Thoracic aorta (tissue), 2 donors: ENCODE measurements at places on chromosomes 1 and 21.

GRCh38 chr1:227961651-227962466, 14.1 kb upstream of the WNT9A start:
- H3K27ac ChIP-seq, result no peak overlapping the region
- no peak for DNase-seq
- no peak overlapping the region for H3K4me3 ChIP-seq
- H3K4me1 ChIP-seq, result no peaks in the 10 kb centered on the region
- no peaks in the 10 kb centered on the region for H3K36me3 ChIP-seq

DNA sequence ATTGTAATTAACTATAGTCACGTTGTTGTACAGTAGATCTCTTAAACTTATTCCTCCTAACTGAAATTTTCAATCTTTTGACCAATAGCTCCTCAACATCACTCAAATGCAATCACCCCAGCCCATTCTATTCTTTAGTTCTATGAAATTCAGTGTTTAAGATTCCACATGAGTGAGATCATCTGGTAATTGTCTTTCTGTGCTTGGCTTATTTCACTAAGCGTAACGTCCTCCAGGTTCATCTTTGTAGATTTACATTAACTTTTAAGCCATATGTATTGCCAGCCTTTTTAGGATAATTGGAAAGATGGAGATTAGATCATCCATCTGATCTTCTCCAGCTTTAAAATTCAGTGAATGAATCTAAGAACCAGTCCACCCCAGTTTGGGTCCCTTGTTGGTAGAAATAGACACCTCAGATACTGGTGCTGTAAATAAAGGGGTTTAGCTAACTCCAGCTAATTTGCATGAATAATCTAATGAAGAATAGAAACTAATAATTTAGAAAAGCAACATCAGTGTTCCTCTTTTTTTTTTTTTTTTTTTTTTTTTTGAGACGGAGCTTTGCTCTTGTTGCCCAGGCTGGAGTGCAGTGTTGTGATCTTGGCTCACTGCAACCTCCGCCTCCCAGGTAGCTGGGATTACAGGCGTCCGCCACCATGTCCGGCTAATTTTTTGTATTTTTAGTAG, 7.0 kb downstream of the S100A10 start:
- no peak overlapping the region for H3K27ac ChIP-seq
- peaks cover 31% of the 10 kb centered on the region for H3K36me3 ChIP-seq
- H3K27me3 ChIP-seq, result no peaks in the 10 kb centered on the region
- DNase-seq, result no peak
- H3K4me1 ChIP-seq, result peaks cover 38% of the 10 kb centered on the region

- no peaks in the 10 kb centered on the region for H3K27me3 ChIP-seq
- no peaks in the 10 kb centered on the region for H3K4me1 ChIP-seq
- no peak for DNase-seq
- H3K36me3 ChIP-seq, result no peaks in the 10 kb centered on the region
- no peak overlapping the region for H3K27ac ChIP-seq
Observed at GRCh38 chr1:67261680-67262079, 46.0 kb upstream of the IL12RB2 start.

DNA sequence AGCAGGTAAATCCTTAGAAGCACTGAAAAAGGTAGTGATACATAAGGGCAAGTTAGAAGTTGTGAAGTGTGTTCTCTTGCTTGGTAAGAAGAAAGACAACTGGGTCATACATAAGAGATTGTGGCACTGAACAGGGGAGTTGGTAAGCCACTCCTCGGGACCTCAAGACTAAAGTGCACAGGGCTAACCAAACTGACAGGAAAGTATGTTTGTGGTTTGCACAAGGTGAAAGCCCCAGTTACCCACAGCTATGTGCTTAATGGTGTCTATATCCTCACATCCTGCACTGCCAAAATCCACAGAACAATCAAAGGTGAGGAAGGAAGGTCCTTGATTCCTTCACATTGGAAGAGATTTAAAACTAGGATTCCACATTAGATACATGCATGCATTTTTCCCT, 276.5 kb downstream of the DNM3 start:
- no peaks in the 10 kb centered on the region for H3K27me3 ChIP-seq
- DNase-seq, result no peak
- H3K36me3 ChIP-seq, result no peaks in the 10 kb centered on the region
- no peaks in the 10 kb centered on the region for H3K4me1 ChIP-seq

DNA sequence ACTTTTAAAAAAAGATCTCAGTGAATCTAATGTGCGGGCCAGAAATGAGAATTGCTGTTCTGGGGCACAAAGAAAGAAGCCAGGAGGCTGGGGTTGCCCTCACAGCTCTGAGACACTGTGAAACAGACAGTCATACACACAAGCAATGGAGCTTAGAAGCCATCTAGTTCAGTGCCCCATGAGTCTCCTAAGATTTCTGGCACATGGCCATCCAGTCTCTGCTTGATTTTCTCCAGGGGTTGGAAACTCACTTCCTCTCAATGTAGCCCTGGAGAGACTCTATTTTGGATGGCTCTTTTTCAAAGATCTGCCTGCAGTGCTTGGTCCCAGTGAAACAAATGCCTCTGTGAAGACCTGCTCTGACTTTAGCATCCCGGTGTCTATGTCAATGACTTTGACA, 38.6 kb downstream of the KCNN3 start:
- no peaks in the 10 kb centered on the region for H3K27me3 ChIP-seq
- H3K27ac ChIP-seq, result no peak overlapping the region
- H3K36me3 ChIP-seq, result no peaks in the 10 kb centered on the region
- no peak for DNase-seq
- H3K4me3 ChIP-seq, result no peak overlapping the region
- H3K4me1 ChIP-seq, result no peaks in the 10 kb centered on the region

DNA sequence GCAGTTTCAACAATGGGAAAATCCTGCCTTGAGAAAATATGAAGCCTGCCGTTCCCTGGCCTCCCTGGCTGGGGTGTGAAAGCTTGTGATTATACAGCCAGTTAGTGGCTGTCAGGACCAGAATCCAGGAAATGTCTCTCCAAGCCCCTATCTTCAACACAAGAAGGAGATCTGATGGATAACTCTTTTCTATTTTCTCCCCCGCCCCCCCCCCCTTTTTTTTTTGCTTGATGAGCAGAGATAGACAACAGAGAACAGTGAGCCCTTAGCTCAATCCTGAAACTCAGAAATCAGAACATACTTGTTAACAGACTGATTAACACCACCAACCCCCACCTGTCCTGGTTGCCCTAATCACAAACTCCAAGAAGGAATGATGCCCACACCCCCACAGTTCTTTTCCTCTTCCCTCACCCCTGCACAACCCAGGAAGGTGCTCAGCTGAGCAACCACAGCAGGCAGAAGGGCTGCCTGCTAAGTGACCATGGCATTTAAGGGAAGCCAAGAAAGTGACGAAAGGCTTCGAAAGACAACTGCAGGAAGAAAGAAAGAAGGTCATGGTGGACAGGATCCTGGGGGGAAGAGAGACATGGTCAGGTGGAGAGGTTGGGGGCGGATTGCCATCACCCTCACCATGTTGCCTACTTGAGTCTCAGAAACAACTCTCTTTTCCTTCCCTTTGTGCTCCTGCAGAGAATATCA, 12.3 kb upstream of the DENND2D start:
- H3K4me3 ChIP-seq, result no peak overlapping the region
- H3K36me3 ChIP-seq, result no peaks in the 10 kb centered on the region
- no peaks in the 10 kb centered on the region for H3K27me3 ChIP-seq
- no peaks in the 10 kb centered on the region for H3K4me1 ChIP-seq
- no peak for DNase-seq

- no peak for DNase-seq
- no peaks in the 10 kb centered on the region for H3K27me3 ChIP-seq
- H3K4me3 ChIP-seq, result no peak overlapping the region
- H3K4me1 ChIP-seq, result no peaks in the 10 kb centered on the region
- H3K36me3 ChIP-seq, result no peaks in the 10 kb centered on the region
Observed at GRCh38 chr1:185823467-185823866, 89.3 kb downstream of the HMCN1 start.

- H3K4me1 ChIP-seq, result no peaks in the 10 kb centered on the region
- DNase-seq, result no peak
- H3K4me3 ChIP-seq, result no peak overlapping the region
- H3K27ac ChIP-seq, result no peak overlapping the region
- no peaks in the 10 kb centered on the region for H3K27me3 ChIP-seq
Observed at GRCh38 chr1:226903819-226904716, 33.7 kb downstream of the PSEN2 start.

GRCh38 chr1:228471762-228472398, 15.3 kb upstream of the RNF187 start:
- H3K27ac ChIP-seq, result no peak overlapping the region
- DNase-seq, result no peak
- H3K27me3 ChIP-seq, result peaks cover 10% of the 10 kb centered on the region
- no peak overlapping the region for H3K4me3 ChIP-seq
- no peaks in the 10 kb centered on the region for H3K36me3 ChIP-seq

GRCh38 chr1:241079047-241079446, 278.0 kb downstream of the RGS7 start:
- no peak for DNase-seq
- no peak overlapping the region for H3K4me3 ChIP-seq
- H3K27ac ChIP-seq, result no peak overlapping the region
- H3K27me3 ChIP-seq, result no peaks in the 10 kb centered on the region

DNA sequence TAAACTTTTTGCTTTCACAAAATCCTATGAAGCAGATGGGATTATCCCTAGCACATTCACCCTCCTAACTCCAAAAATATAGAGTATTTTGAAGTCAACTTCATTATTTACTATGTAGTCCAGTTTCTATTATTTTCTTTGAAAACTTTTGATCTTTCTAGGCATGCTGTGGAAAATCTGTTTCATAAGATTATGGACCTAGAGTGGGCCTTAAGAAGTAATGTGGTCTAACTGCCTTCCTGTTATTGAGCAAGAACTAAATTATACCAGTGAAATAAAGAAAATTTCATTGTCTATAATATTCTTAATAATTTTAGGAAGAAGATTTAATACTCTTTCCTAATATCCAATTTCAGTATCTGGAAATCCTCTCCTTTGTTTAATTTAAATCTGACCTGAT, 58.1 kb downstream of the PRKACB start:
- H3K4me1 ChIP-seq, result no peaks in the 10 kb centered on the region
- DNase-seq, result no peak
- peaks cover 13% of the 10 kb centered on the region for H3K36me3 ChIP-seq
- H3K4me3 ChIP-seq, result no peak overlapping the region

DNA sequence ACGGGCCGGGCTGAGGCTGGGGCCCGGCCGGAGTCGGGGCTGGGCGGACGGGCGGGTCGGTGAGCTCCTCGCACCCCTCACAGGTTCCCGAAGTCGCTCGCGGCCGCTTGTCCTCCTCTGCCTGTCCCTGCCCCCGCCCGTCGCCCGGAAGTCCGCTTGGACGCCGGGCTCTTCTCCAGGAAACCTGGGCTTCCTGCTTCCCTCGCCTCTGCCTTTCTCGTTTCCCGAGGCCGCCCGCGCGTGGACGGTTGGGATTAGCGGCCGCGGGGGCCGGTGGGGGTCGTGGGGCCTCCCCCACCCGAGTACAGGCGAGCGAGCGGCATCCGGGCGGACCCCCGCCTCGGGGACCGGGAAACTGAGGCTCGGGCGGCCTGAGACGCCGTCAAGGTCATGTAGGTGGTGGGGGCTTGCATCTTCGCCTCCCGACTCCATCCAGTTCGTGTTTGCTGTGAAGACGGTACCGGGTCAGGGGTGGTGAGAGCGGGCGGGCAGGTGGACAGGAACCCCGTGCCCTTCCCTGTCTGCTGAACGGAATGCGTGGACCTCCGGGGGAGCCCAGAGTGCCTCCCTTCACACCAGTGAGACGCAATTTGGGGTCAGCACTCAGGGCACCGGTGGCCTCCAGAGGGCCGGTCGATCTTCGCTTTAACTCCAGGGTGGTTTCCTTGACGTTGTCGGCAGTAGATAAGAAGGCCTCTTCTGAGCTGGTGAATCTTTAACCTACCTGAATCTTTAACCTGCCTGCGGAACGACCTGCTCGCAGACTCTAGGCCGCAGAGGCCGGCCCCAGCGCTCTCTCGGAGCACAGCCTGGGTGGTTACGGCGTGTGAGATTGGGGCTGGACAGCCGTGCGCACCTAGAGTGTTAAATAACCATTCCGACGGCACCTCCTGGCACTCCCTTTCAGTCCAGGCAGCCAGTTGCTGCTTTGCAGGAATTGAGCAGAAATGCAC, 686 bp downstream of the ARF1 start:
- H3K4me1 ChIP-seq, result peaks cover 57% of the 10 kb centered on the region
- no peaks in the 10 kb centered on the region for H3K36me3 ChIP-seq
- peak overlapping the region; percentile 97 for H3K27ac ChIP-seq
- no peak for DNase-seq

DNA sequence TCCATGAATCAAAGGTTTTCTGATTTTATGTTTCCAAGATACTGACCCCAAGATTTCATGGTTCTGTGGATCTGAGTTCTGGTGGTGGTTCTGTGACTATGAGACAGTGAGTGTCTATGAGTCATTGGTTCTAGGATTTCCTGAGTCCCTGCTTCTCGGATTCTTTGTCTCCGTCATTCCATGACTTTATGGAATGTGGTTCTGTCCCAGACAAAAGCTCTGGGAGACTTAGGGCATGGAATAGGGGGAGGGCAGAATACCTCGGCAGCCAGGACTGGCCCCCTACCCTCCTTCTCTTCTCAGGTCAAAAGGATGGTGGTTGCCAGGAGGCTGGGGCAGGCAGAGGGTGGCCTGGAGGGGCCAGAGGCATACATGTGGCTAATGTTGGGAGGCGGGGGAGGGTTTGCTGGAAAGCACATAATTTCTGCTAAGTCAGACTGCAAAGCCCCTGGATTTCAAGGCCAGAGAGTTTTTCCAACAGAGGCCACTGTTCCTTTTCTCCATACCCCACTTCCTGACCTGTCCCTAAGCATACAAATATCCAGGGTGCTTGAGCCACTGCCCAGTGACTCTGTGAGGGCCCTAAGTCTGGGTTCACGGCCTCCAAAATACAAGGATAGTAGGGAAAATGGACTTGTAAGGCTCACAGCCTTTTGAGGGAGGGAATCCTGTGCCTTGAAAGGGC, 17.2 kb downstream of the CDCP2 start:
- H3K4me1 ChIP-seq, result no peaks in the 10 kb centered on the region
- H3K36me3 ChIP-seq, result no peaks in the 10 kb centered on the region
- H3K4me3 ChIP-seq, result no peak overlapping the region
- DNase-seq, result no peak
- H3K27me3 ChIP-seq, result no peaks in the 10 kb centered on the region

GRCh38 chr1:107228704-107229371, 88.0 kb downstream of the NTNG1 start:
- DNase-seq, result no peak
- no peaks in the 10 kb centered on the region for H3K27me3 ChIP-seq
- H3K4me1 ChIP-seq, result no peaks in the 10 kb centered on the region
- H3K4me3 ChIP-seq, result no peak overlapping the region

GRCh38 chr21:37026499-37026898, 20.0 kb downstream of the RIPPLY3 start:
- H3K4me1 ChIP-seq, result no peaks in the 10 kb centered on the region
- no peak for DNase-seq
- H3K27ac ChIP-seq, result no peak overlapping the region
- no peaks in the 10 kb centered on the region for H3K27me3 ChIP-seq

GRCh38 chr1:58059789-58060188, 486.7 kb downstream of the OMA1 start:
- H3K36me3 ChIP-seq, result no peaks in the 10 kb centered on the region
- H3K27ac ChIP-seq, result no peak overlapping the region
- H3K4me1 ChIP-seq, result no peaks in the 10 kb centered on the region
- H3K4me3 ChIP-seq, result no peak overlapping the region

GRCh38 chr1:58287894-58288623, 258.5 kb downstream of the OMA1 start:
- H3K27ac ChIP-seq, result no peak overlapping the region
- no peaks in the 10 kb centered on the region for H3K27me3 ChIP-seq
- H3K4me3 ChIP-seq, result no peak overlapping the region
- no peaks in the 10 kb centered on the region for H3K4me1 ChIP-seq
